ENCODE measurements at places on chromosomes 2 and 18.

GRCh38 chr2:239664216-239664810 is 263.5 kb upstream of the HDAC4 start:
- DNase-seq, result no peak

DNA sequence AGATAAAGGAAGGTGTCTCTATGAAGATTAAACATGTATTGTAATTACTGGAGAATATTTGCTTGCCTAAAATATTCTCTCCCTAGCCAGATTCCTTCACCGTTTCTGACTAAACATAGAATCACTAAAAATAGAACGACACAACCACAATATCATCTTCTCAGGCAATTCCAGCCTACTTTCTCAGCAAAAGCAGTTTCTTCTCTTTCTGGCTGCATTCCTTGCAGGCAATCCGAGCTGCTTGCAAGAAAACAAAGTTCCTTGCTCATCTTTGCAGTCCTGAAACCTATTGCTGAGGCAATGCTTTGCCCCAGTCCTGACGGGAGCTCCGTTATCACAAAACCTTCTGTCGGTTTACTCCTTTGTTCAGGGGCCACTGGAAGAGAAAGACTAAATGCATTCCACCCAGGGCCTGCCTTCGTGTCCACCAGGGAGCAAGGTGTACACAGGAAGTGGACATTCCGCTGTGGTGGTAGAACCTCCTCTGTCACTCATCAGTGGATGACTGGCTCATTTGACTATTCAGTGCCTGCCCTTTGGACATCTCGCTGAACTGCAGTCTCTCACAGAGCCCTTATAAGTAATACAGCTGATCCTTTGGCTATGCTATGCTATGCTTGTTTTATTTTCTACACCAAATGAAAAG is 239.2 kb upstream of the DOK6 start:
- DNase-seq, result no peak

DNA sequence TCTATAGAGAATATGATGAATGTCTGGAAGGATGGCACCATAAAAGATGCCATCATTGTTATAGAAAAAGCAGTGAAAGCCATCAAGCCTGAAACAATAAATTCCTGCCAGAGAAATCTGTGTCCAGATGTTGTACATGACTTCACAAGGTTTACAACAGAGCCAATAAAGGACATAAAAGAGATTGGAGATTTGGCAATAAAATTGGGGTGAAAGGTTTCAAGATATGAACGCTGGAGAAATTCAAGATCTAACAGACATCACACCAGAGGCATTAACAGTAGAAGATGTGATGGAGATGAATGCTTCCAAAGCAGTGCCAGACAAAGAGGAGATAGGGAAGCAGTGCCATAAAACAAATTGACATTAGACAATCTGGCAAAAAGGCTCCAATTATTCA is 518.8 kb upstream of the ACVR2A start:
- no peak for DNase-seq

DNA sequence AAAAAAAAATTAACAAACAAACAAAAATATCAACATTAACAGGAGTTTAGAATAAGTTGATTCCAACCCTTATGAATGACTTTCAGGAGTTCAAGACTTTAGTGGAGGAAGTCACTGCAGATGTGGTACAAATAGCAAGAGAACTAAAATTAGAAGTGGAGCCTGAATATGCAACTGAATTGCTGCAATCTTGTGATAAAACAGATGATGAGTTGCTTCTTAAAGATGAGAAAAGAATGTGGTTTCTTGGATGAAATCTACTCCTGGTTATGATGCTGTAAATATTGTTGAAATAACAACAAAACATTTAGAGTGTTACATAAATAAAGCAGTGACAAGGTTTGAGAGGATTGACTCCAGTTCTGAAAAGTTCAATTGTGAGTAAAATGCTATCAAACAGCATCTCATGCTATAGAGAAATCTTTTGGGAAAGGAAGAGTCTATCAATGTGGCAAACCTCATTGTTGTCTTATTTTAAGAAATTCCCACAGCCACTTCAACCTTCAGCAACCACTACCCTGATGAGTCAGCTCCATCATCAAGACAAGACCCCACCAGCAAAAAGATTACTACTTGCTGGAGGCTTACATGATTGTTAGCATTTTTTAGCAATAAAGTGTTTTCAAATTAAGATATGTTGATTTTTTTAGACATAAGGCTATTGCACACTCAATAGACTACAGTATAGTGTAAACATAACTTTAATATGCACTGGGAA is 42.7 kb upstream of the TAF4B start:
- DNase-seq, result no peak

DNA sequence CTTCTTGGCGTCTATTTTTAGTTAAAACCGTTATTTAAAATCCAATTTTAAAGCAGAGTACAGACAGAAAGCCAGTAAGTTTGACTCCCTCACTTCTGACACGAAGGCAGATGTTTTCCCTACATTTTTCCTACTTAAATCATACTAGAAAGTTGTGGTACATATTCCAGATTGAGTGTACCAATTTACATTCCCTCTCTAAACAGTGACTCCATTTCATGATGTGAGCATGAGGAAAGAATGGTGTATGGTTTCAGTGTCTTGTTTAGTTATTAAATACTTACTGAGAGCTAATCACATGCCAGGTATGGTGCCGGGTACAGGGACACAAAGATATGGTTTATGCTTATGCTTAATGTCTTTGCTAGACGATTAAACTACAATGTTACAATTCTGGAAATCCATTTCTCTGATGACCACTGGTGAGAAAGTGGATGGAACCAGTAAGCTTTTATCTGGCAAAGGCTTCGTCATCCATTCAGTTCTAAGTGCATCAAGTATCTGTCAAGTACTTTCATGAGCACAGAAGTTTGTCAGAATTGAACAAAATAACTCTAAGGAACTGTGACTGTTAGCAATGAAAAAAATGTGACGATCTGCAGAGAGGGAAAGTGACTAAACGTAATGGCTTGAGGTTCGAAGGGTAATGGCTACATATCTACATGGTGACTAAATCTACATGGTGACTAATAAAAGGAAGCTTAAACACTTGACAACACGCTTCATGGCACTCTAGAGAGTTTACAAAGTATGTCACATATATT is 25.7 kb downstream of the MAP4K3 start:
- DNase-seq, result no peak

GRCh38 chr2:16716024-16716423 is 50.4 kb upstream of the CYRIA start:
- no peak for DNase-seq

- no peak for DNase-seq
Observed at GRCh38 chr2:33153008-33153407, 206.3 kb downstream of the LTBP1 start.

- peak; percentile 58 for DNase-seq
Observed at GRCh38 chr2:8090748-8091700, 590.8 kb upstream of the ID2 start.

- no peak for DNase-seq
Observed at GRCh38 chr18:3692691-3693090, 242.7 kb downstream of the TGIF1 start.

DNA sequence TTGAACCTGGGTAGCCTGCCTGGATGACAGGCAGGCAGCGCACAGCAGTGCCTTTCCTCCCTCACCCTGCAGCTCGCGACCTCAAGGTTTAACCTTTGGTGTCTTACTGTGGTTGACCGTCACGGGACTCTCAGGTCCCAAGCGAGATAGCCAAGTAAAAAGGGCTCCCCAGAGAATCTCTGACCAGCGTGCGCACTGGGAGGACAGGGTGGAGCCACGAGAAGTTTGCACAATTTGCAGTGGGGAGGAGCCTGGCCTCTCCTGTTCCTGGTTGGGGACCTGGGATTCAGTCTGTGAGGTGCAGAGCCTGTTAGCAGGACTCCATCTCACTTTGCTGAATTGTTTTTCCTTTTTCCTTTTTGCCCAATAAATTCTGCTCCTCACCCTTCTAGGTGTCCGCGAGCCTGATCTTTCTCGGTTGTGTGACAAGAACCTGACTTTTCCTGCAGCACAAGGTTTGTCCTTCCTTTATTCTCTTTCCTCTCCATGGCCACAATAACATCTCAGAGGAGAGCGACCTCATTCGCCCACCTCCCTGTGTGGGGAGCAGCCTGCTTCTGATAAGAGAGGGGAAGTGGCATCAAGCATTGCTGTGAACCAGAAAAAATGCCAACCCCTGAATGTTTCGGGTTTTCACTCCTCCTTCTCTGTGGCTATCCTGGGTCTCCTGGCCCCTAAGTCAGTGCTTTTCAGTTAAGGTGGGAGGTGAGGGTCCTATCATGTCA is 36.2 kb downstream of the POU3F3 start:
- DNase-seq, result no peak

GRCh38 chr2:240133401-240133800 is 2.7 kb downstream of the COPS9 start:
- DNase-seq, result peak; percentile 17

DNA sequence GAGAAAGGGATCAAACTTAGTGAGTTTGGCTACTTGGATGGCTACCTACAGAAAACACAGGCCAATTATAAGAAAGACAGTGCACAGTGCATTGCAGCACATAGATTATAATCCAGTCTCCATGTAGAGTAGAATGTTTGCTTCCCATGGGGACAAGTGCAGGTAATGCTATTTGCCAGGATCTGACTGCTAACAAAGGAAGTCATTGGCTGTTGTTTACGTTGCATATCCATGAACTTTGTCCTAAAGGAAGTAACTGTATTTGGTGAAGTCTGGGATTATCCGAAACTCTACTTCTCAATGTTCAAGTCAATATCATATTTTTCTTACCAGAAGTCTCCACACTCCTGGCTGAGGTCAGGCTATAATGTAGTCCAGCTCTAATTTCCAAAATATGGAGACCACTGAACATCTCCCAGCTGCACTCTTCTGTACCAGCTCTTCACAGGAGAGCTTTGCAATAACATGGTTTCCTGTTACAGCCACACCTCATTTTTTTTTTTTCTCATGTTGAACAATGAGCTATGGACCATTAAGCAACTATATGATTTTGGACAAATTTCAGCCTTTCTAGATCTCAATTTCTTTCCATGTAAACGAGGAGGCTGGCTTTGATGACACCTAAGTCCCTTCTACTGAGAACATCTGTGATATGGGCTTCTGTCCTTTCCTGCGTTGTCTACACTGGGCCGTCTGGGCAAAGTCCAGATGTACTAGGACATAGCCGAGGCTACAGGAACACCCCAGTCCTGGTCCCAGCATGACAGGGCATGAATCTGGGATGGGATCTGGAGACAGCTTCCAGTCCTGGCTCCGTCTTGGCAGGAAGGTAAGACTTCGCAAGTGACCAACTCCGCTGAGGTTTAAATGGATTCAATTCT is 154.8 kb downstream of the LAMA1 start:
- no peak for DNase-seq

DNA sequence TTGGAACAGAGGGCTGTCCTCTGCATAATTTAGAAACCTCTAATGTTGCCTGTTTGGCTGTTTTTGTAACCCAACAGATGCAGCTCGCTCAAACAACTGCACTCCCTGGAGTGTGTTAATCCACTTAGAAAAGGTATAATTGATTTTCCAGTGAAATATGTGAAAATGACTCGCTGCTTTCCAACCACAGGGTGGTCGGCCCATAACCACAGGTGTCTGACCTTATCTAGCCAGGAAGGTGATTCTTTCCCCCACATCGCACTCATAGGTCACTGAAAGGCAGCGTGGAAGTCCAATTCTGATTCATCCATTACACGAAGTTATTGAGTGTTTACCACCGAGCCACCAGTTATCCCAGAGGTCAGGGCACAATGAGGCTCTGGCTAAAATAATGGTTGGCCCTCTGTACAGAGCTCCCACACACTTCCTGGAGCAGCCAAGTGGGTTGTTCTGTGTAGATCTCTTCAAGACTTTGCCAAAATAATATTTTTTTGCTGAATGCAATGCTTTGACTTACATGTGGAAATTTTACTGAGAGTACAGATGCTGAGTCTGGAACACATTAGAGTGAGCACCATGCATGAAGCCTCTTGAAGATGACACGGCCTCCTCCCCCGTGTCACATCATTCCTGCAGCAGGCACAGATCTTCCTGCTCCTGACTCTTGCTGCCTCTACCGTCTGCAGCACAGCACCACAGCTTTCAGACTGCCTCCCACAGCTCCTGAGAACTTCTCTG is 396.2 kb downstream of the ZNF516 start:
- DNase-seq, result no peak

- DNase-seq, result no peak
Observed at GRCh38 chr2:184534986-184535385, 63.3 kb upstream of the ZNF804A start.

- no peak for DNase-seq
Observed at GRCh38 chr18:68233018-68233417, 481.9 kb downstream of the TMX3 start.

DNA sequence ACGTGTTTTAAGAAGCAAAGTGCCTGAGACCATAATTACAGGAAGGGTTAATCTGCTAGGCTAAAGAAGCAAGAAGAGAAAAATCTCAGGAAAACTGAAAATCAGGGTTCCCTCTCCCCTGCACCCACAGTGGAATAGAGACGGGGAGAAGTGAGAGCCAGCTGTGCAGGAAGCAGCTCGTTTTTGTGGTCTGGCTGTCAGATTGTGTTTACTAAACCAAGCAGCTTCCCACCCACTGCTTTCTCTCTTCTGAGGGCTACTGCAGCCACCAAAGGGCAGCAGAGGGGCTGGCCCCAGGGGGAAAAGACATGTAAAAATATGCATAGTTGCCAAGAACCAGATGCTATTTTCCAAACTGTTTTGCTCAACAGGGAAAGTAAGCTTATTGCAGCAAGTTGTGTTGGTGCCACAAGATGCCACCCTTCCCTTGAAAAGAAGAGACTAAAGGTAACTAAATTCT is 72.6 kb upstream of the THUMPD2 start:
- no peak for DNase-seq

DNA sequence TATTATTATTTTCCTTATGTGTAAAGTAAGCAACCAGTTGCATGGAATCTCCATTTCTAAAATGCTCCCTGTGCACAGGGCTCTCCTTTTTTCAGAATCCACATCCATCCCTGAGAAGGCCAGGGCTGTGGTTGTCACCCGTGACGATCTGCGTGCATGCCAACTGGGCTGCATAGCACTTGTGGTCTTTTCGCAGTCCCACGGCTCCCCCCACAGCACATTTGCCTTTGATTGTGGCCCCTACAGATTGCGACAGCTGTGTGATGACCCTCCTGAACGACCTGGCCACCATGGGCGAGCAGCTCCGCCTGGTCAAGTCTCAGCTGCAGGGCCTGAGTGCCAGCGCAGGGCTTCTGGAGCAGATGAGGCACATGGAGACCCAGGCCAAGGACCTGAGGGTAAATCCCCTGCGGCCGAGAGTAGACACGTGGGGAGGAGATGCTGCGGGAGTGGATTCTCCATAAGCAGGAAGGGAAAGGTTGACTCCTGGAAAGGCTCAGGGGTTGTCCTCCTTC is 119.8 kb upstream of the TTC39C start:
- DNase-seq, result no peak

GRCh38 chr2:213238753-213239495 is 45.3 kb upstream of the SPAG16 start:
- DNase-seq, result no peak
